ENCODE measurements at places on chromosomes 5 and 9. TPM values are rescaled to one million over a fixed set of nuclear protein-coding genes. Genes with fewer than 3 reads are reported as not detected.

The SPINK5 gene
- not detected for total RNA-seq

The SPATA31E1 gene
- total RNA-seq, result not detected

The NSG2 gene
- total RNA-seq, result not detected

The NUTM2F gene
- total RNA-seq, result not detected

The COQ4 gene
- total RNA-seq, result 44.4 TPM

The ZNF883 gene
- total RNA-seq, result 0.71 TPM

The C9orf72 gene
- total RNA-seq, result 9.7 TPM

The PCDHGC4 gene
- not detected for total RNA-seq

GRCh38 chr9:36093384-36093783 lies 43.1 kb upstream of the GLIPR2 start:
- no peak for ATAC-seq

GRCh38 chr5:166845044-166845443 lies 1446.4 kb upstream of the WWC1 start:
- ATAC-seq, result no peak

GRCh38 chr5:84618262-84618661 lies 233.6 kb upstream of the EDIL3 start:
- no peak for ATAC-seq

Data from activated T-helper 17 cell treated with anti-CD3 and anti-CD28 coated beads, Interleukin-2, amount 50 U/mL, for 72 hours (primary cell).